Cortex of kidney (tissue), 1 donor: ENCODE measurements at places on chromosomes 12 and 14.
A peak's percentile ranks its signal among the peaks of the same experiment; 100 is the strongest.

- no peak for DNase-seq
Observed at GRCh38 chr12:127809275-127809674, 457.7 kb upstream of the TMEM132C start.

DNA sequence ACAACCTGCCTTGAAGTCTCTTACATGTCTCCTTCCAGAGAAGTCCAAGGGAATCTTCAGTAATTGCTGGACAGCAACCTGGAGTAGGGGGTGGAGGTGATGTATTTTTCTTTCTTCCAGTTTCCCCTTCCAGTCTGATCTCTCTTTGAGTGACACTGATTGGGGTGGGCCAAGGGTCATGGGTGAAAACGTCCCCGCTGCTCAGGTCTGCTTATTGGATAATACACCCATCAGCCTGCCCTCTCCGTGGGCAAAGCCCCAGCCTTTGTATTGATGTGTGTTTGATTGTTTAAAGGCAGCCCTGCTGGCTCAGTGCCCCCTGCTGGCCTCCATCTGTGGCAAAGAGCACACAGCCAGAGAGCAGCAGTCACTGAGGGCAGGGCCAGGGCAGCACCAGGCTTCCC is 35.7 kb upstream of the ATP2A2 start:
- no peak for DNase-seq

DNA sequence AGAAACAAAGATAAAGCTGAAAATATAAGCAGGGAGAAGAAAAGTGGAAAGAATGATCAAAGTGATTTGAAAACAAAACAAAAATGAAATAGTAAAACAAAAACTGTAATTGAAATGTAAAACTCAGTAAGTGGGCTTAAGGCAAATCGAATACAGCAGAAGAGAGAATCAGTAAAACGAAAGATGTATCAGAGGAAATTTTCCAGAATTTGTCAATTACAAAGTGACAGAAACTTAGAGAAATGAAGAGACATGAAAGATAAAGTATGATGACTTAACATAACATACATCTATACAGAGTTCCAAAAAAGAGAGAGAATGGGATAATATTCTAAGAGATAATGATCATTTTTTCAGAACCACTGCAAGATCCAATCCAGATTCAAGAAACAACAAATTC is 10.5 kb downstream of the ZFC3H1 start:
- no peak for DNase-seq

DNA sequence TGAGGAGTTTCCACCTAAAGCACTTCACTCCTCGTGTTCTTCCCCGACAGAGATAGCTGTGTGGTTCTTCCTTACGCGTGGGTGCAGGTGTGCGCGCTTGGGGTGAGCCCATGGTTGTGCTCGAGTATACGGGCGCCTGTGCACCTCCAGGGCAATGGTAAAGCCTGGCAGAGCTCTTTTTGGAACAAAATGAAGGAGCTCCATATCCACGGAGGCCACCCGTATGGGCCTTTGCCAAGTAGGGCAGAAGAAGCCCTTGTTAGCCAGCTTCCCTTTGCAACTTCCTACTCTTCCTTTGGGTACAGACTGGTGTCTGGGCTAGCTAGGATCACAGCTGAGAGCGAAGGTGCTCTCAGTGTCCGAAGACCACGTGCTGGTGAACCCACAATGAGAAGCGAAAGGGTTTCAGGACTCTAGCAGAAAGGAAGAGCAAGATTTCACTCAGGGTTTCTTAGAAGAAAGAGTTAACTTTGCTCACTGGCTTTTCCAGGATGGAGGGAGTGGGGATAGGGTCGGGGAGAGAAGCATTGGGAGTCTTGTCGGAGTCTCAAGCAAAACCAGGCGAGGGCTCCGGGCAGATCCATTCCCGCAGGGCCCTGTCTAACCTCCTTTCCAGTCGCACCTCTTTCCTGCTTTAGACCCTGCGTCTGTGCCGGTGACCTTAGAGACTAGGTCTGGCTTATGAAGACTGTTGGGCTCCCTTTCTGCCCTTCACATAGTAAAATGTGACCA is 960 bp upstream of the LRFN5 start:
- no peak for DNase-seq

- DNase-seq = peak; percentile 84
Observed at GRCh38 chr12:118376089-118377020, at the start of gene SUDS3. Gene SUDS3 (plus strand): TSS chr12:118376555. CDS start chr12:118376692, 137 bp downstream.

DNA sequence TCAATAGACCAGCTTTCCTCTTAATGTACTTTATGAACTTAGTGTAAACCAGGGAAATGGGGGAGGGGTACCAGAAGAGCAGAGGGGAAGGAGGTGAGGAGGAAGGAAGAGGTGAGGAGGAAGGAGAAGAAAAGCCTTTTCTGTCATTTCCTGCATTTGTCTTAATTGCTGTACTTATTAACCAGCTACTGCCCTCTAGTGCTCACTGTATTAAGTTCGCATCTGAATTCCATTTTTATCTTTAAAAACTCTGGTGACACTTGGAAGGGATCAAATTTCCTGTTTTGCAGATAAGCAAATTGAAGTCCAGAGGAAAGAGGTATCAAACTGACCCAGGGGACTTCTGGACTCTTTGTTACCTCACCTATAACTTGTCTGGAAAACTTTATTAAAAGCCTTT is 22.2 kb downstream of the MANSC1 start:
- no peak for DNase-seq

DNA sequence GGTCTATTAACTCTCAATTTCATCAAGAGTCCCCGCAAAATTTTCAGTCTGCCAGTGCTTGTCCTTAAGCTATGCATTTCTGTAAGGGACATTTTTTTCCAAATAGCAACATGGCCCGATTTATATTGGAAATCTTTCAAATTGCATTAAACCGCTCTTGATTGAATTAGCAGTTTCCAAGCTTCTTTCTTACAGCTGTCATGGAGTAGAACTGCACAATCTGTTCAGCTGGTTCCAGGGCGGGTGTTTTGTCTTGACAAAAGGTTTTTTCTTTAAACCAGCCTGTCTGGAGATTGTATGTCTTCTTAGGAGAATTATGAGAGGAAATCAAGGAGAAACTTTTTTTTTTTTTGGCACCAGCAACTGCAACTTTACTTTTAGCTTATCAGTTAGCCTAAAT is 185.8 kb downstream of the ALG10B start:
- no peak for DNase-seq

GRCh38 chr14:88248606-88249005 is 74.5 kb downstream of the KCNK10 start:
- no peak for DNase-seq

- DNase-seq = no peak
Observed at GRCh38 chr12:30110958-30111586, 327.3 kb upstream of the TMTC1 start.

DNA sequence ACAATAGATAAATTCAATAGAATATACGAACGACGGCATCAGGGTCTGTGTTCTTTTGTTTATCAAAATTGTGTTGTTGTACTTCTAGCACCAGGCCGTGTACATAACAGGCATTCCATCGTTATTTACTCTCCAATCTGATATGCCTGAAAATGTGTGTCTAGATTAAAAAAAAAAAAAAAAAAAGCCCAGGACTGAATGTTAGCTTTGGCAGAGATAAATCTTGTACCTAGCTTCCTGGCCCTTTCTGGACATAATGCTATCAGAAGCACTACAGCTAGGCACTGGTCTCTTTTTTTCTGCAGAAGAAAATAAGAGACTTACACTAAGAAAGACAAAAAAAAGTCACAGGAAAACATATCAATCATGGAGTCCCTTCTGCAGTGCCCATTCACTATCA is 37.0 kb downstream of the CDKL1 start:
- DNase-seq = no peak

GRCh38 chr12:614411-614970 is 48.8 kb downstream of the NINJ2 start:
- no peak for DNase-seq

GRCh38 chr12:93387780-93388179 is 10.1 kb downstream of the NUDT4 start:
- DNase-seq = no peak

- no peak for DNase-seq
Observed at GRCh38 chr14:53881161-53881871, 75.3 kb downstream of the BMP4 start.

GRCh38 chr12:118534003-118534402 is 157.6 kb downstream of the SUDS3 start:
- DNase-seq = no peak

DNA sequence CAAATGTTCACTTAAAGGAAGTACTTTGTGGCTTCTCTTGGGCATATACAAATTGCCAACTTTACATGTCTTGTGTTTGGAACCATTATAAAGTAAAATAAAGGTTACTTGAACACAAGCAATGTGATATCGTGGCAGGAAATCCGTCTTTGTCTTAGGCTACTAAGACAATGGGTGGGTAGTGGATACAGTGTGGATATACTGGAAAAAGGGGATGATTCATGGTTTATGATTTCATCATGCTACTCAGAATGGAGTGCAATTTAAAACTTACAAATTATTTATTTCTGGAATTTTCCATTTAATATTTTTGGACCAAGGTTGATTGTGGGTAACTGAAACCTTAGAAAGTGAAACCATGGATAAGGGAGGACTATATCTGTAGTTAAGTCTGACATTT is 48.4 kb downstream of the MYRFL start:
- no peak for DNase-seq

- DNase-seq = no peak
Observed at GRCh38 chr12:90937651-90938050, 17.3 kb downstream of the CCER1 start.

GRCh38 chr14:41549282-41549681 is 57.4 kb upstream of the LRFN5 start:
- no peak for DNase-seq

DNA sequence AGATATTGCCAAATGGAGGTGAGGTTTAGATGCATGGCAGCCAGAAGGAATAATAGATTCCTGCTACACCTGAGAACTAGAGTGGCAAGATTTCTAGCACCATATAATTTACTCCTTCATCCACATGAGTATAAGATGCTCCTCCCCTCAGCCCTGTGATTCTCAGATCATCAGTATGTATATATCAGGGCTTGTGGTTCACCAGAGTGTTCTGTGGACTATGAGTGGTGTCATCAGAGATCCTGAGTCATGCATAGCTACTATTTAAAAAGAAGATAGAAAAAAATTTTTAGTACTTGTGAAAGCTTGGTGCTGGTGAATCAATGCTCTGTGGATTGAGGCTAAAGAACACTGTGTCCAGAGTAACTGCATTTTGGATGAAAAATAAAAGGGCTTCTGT is 285.9 kb downstream of the BMP4 start:
- no peak for DNase-seq

DNA sequence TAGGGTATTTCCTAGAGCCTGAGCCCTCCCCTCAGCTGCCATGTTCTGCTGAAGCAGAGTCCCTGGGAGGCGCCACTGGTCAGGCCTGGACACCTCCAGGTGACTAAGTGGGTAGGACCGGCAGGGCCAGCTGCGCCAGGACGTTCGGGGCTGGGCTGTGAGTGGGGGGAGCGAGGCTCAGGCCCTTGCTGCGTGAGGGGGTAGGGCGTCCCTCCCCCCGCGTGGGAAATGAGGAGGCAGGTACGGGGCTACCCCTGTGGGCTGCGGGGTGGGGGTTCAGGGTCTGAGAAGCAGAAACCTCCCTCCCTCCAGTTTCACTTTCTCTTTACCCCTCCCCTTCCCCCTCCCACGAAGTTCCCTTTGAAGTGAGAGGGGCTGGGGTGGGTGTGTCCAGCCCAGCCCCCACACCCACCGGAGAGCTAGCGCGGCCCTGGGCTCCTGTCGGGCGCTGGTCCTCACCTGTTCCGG is 22.1 kb upstream of the KIF26A start:
- no peak for DNase-seq

DNA sequence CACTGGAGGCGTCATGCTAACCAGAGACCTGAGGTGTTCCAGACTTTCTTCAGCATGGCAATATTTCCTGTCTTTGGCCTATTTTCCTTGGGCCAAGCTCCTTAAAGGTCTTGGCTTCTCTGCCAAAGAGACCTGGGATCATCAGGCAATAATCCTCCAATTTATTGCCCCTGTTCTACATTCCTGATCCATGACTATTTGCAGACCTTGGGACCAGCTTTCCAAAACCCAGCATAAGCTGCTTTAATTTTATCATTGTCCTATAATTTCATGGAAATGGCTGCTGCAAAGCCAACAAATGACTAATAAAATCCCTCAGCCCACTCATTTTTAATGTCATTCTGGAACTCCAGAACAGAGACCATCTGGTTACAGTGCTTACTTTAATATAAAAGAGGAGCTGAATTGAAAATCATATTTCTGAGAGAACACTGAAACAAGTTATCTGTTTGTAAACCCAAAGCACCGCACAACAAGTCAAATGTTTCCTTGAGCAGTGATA is 166.9 kb upstream of the BTG1 start:
- no peak for DNase-seq

GRCh38 chr12:71456990-71457389 is 17.4 kb downstream of the LGR5 start:
- DNase-seq = no peak

DNA sequence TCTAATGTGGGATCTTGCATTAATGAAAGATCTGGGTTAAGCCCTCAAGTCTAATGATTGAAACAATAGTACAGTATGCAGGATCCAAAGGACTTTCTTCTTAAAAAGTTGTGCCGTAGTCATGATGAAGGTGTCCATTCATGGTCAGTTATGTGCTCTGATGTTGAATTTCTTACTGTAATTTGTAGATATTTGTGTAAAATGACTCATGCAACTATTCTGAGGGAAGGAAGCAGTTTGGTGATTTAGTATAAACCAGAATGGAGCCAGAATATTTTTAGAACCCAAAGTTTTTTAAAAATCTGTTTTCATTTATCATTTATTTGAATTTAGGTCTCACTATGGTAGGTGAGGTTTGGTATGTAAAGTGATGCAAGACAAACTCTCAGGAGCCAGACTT is 151.2 kb downstream of the AKAP6 start:
- no peak for DNase-seq

DNA sequence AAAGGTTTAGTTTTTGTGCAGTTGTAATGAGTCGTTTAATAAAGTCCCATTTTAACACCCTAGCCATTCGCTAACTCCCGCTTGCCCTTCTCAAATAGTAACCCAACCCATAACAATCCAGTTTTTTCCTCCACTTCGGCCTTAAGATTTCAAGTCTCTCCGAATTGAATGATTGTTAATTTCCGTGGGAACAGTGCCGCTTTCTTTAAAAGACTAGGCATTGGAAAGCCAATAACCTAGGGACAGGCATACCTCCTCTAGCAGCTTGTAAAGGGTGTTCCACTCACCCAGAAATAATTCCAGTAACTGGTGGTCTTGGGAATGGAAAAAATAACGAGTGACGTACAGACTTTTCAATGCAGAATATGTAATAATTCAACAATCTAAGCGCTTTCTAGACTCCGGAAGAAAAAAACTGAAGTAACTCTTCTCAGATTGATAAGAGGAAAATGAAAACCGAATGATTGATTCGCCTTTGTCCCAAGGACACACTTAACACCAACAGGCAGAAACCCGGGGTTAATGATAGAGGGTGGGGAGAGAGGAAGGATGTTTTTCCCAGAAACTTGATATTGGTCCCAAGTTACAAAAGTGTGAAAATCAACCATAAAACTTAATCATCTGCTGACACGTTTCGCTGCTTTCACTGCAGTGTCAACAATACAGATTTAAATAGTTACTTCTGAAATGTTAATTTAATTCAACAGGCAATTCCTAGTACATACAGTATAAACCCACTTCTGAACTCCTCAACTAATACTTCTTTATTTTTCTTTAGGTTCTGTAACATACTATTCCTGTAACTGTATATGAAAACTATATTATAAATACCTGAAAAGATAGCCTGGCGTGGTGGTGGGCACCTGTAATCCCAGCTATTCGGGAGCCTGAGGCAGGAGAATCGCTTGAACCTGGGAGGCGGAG is 1.0 kb upstream of the SINHCAF start:
- DNase-seq = no peak

- DNase-seq = no peak
Observed at GRCh38 chr14:90355540-90356518, 24.1 kb upstream of the NRDE2 start.
